Stimulated activated CD8-positive, alpha-beta memory T cell treated with anti-CD3 and anti-CD28 coated beads, Interleukin-7, amount 100 ng/mL, for 1 hour (primary cell): ENCODE measurements at places on chromosomes 2 and 18.

- no peak for DNase-seq
These were observed 106.2 kb downstream of the ZRANB3 start for GRCh38 chr2:135424849-135425248.

DNA sequence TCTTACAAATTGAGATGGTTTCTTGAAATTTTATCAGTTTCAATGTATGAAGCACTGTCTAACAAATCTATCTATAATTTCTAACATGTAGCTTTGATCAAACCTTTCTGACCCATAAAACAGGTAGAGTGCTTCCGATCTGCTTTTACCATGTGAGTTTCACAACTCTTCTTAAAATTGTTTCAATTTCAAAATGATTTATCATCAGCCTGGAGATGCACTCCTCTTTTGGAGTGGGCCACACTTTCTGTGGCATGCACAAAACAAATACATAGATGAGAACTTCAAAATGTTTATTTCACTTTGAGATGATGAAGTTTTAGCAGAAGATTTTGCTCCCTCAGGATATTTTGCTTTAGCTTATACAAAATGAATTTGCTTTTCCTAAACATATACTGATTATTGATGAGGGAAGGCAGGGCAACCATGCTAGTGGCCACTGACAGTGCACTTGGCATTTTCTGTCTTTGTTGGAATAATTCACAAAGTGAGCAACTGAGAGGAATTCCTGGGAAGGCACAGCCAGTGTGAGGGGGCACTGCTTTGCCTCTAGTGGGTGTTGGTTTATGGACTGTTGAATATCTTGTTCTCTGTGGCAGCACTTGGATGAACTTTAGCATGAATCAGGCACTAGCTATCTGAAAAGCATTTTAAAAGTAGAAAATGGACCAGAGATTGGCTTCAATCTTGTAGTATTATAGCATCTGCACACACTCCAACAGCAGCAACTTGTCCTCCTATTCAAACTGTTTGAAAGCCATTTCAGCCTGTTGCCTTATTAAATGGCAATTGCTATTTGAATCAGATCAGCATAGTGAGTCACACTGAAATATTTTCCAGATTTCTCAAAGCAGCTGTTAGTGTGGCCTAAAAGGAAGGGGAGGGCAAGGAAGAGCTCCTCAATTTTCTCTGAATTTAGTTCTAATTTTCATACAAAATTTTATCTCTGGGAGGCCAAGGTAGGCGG lies 193.2 kb downstream of the CCDC85A start:
- DNase-seq = no peak

DNA sequence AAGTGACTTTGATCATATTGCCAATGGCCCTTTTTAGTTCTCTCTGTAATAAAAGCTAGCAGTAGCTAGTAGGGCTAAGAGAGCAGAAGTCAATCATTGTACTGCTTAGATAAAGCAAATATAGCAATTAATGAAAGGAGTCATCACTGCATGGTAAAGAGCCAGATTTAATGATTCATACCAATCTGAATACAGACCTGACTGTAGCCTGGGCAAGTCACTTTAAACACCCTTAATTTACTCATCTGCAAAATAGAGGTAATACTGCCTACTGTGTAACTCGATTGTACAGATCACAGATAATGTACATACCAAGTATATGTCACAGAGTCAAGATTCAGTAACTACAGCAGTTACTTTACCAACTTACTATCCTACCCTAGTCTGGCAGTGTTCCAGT lies 63.6 kb downstream of the ASXL2 start:
- DNase-seq = no peak

DNA sequence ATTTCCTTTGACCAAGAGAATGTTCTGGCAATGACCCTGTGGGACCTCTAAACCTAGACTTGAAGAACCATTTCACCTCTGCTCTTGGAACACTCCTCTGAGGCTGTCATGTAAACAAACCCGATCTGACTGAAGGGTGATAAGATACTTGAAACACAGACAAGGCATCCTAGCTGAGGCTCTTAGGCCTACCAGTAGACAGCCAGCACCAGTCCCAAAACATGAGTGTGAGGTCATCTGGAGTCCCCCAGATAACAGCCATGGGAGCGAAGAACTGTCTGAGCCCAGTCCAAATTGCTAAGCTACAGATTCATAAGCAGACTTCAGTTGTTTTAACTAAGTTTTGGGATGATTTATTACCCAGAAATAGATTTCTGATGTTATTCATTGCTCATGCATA lies 39.5 kb upstream of the LHCGR start:
- DNase-seq = no peak

DNA sequence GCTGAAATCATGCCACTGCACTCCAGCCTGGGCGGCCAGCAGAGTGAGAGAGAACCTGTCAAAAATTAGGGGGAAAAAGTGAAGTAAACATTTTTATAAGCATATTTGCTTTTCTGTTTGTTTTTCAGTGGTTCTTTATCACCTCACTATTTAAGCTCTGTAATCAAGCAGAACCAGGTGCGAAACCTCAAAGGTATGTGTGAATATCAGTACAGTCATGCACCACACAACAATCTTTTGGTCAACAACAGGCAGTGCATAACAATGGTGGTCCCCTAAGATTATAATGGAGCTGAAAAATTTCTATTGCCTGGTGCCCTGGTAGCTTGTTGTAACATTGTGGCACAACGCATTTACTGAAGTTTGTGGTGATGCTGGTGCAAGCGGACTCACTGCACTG lies 167.4 kb upstream of the STON1 start:
- no peak for DNase-seq

- DNase-seq = no peak
These were observed 360.0 kb downstream of the RND3 start for GRCh38 chr2:150127346-150127990.

- no peak for DNase-seq
These were observed 25.0 kb downstream of the SERPINB8 start for GRCh38 chr18:63994783-63995399.

GRCh38 chr2:185785851-185786473 lies 47.4 kb downstream of the FSIP2 start:
- no peak for DNase-seq

GRCh38 chr2:181952404-181953226 lies 33.0 kb upstream of the PPP1R1C start:
- no peak for DNase-seq

- no peak for DNase-seq
These were observed 501.8 kb upstream of the RAB12 start for GRCh38 chr18:8107426-8107825.

DNA sequence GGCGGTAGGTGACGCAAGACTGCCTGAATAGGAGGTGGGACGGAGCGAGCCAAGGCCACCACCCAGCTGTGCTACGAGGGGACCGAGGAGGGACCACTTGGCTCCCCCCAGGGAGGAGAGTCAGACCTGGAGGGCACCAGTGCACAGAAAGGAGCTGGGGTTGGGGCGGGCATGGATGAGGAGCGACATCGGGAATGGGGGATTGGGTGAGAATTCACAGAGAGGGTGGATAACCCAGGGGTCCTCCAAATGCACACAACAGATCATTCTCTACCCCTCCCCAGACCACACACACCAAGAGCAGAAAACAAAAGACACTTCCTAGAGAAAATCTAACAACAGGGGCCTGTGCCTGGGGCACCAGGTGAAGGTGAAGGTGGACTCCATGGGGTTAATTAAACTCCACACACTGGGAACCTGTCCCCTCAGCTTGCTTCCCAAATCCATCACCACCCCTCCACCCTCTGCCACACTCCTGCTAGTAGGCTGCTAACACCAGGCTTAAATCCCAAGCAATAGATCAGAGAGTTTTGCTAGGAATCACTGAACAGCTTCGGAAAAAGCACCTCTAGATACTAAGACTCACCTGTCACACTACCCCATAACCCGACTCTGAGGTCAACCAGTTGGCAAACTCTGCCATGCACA lies 274.6 kb downstream of the EIPR1 start:
- no peak for DNase-seq

DNA sequence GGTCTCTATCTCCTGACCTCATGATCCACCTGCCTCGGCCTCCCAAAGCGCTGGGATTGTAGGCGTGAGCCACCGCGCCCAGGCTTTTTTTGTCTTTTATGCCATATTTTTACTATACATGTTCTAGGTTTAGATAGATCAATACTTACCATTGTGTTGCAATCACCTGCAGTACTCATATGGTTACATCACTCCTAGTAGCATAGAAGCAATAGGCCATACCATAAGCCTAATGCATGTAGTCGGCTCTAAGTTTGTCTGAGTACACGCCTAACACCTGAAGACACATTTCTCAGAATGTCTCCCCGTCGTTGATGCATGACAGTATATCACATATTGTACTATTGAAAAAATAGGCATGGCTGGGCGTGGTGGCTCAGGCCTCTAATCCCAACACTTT lies 27.1 kb upstream of the TGIF1 start:
- DNase-seq = no peak

DNA sequence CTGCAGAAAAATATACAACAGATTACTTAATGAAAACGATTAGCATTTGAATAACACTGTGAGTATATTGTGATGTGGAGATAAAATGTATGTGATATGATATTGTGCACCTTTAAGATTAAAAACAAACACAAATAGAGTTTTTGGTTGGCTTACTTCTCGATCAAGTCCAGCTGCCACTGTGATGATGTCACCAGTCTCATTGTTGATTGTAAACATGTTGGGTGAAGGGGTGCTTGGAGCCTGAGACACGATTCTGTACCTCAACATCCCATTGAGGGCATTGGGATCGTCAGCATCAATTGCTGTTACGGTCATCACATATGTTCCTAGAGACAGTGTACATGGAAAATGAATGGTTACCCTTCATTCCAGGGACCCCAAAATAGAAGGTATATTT lies 174.1 kb downstream of the CDH2 start:
- DNase-seq = no peak

DNA sequence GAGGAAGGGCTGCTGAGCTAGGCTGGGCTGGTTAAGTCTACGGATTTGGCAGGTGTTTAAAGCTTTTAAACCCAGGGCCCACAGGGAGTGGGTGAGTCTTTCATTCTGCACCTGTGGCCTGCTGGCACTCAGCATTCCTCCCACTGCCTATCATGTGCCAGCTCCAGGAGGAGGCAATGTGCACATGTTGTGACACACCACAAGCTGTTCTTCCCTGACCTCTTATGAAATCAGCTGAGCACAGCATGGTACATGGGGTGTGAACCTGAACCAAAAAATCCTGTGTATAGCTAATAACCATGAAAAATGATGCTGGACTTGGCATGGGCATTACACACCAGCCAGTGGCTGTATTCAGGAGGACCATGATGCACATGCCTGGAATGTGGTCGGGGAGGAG lies 297.9 kb upstream of the MMADHC start:
- DNase-seq = no peak

- DNase-seq = no peak
These were observed 9.6 kb downstream of the PTPRM start for GRCh38 chr18:7576685-7577084.

DNA sequence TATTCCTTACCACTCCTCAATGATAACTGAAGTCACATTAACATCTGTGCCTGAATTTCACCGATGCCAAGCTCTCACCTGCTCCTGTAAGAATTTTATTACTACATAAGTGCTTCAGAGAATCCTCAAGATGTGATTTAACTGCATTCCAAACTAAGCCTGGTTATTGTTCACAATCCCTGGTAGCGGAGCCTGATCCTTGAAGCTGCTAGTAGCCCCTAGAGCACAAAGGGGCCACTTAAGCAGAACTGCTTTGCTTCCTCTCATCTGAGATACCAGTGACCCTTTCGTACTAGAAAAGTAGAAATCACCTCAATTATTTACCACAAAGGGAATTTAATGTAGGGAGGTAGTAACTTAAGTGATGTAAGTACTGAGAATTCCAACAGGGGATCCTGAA lies 529.6 kb downstream of the CPS1 start:
- DNase-seq = no peak

DNA sequence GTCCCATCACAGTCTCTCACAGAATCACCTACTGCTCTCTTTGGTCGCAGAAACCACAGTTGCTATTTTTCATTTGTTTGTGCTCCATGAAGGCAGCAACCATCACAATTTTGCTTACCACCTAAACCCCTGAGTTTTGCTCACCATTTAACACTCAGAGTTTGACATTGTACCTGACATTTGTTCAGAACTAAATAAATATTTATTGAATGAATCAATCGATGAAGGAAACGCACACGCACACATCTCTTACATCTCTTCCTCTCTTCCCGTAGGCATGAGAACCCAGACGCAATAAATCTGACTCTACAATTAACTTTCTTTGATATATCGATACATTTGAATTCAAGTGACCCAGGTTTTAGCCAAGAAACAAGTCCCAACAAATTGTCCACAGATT lies 105.5 kb upstream of the RNF152 start:
- no peak for DNase-seq

DNA sequence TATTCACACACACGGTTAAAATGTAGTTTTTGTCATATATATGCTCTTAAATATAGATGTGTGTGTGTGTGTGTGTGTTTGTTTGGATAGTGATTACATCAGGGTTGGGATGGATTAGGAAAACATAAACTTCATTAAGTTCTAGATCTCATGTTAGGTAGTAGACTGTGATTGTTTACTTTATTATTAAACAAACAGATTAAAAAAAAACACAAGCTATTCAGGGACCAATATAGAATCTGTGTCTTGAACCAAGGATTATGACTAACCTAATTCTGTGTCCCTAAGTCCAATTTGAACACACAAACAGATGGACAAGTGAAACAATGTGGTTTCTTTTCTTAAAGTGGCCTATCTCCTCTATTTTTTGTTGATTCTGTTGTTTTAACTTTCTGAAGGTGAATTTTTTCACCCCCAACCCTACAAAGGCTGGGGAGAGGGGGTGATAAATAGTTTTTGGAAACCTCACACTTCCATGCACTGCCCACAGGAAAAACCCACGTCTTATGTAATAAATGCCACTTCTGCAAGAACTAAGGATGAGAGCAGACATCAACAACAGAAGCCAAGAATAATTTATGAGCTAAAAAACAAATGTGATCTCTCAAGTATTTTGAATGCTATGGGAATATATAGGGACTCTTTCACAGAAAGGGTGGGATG lies 40.7 kb downstream of the IL1R2 start:
- DNase-seq = no peak

DNA sequence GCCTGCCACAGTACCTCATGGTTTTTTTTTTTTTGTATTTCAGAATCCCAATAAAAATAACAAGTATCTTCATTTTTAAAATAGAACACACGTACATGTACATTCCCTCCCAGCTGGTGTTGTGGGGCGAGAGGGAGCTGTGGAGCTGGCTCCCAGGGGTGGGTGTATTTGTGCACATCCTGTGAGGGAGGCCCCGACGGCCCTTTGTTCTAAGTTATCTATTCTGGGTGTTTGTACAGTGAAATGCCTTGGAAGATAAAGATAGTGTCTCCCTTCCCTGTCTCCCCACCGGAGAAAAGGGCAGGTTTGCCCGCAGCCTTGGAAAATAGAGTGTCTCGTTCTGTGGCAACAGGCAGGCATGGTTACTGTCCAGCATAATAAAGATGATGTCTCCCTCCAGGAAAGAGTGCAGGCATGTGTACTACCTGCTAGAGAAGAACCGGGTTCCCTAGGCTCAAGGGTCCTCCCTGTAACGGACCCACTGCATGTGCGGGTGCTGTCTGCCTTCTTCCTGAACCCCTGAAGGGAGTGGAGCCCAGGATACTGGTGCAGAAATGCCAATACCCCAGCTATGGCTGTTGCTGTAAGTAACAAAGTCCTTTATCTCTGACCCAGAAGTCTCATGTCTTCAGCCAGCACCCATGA lies 12.1 kb upstream of the ALLC start:
- no peak for DNase-seq
